HT1080 (cell line): ENCODE measurements at places on chromosomes 7 and 10. TPM values are rescaled to one million over a fixed set of nuclear protein-coding genes. Genes with fewer than 3 reads are reported as not detected.

Gene ADAM8
- 1.6 and 4.2 TPM in 2 replicates for total RNA-seq

Gene HMX2
- total RNA-seq = 0.06 TPM in 1 of 2 replicates, not detected in the other

Gene FAM221A
- total RNA-seq = not detected in 2 replicates

DNA sequence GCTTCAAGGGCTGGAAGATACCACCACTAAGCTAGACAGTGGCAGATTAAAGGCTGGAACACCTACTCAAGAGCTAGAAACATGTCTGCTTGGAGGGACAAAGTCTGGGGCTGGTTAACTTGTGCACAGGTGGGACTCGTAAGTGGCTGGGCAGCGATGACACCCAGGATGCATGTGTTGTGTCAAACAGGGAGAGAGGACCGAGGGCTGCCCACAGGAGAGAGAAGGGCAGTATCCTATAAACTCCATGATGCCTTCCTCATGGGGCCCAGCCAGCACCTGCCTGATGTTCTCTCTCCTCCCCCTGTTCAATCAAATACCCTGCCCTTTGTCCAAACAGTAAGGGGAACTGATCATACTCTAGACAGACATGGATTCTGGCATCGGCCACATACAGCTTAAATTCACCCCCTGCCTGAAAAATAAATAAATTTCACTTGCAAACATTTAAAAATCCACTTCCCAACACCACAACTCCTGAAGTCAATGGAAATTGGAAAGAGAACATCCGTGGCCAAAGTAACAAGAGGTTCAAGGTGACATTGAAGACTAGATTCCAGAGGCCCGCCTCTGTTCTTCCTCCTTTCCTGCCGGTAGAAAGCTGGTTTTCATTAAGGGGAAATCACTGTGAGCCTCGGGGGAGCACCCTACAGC is 50.6 kb downstream of the CHST15 start:
- no peak for DNase-seq

DNA sequence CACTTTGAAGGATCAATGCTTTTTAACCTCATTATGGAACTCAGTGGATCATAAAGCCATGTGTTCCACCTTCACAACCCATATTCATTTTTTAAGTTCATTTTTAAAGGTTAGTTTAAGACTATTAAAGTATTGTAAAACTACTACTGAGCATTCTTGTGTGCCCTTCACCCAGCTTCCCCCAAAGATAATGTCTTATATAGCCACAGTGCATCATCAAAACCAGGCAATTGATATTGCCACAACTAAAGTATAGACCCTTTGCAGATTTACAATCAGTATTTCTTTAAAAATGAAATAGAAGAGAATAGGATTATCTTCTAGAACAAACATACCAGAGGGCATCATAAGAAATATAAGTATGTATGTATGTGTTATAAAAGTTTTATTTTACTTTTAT is 597.1 kb downstream of the CCSER2 start:
- no peak for DNase-seq

- no peak for DNase-seq
These were observed 254.2 kb downstream of the COBL start for GRCh38 chr7:51062222-51062987.
